Nucleus accumbens (tissue), 56 donors: ENCODE measurements at places on chromosomes 16 and 17.

DNA sequence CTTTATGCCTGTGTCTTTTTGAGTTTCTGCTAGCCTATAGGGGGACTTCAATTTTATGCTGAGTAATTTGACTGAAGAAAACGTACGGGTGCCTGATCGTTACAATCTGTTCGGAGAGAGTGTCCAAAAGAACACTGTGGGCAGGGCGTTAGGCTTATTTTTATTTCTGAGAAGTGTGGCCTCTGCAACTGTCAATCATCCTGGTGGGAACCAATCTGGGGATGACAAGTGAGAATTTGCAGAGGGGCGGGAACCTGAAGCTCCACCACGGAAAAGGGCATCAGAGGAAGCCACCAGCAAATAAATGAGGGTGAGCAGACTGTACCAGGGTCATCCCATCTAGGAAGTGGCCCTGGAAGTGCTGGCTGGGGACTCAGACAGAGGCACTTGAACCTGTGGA lies 12.0 kb upstream of the CDYL2 start:
- DNase-seq, result no peak

DNA sequence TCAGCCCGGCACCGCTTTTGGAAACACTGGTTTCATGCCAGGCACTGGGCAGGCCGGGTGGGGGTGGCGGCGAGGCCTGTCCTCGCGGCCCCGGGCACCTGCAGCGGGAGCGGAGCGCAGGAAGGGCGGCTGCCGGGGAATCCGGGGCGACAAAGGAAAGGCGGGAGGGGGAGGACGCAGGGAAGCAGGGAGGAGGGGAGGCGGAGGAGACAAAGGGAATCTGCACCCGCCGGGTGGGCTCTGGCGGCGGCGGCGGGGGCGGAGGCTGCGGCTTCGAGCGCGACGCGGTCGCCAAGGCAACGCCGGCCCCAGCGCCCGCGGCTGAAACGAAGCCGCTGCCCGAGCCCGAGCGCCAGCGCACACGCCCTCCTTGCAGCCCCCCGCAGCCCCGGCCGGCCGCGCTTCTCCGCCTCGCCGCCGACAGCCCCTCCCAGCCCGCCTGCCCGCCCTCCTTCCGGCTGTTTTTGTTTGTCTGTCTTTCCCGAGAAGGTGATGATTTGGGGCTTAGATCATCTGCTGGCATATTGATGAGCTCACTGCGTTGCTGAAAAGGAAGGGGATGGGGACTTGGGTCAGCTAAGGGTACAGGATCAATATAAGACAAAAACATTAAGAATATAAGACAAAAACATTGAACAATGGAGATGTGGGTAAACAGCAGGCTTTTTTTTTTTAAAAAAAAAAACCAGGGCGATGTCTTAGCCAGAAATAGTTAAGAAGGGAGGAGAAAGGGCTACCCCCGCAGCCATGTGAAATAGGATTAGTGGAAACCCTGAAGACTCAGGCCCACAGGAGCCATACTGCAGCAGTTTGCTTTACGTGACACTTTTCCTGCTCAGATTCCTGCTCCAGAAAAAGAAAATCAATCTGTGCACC lies 32.7 kb downstream of the CDK5R1 start:
- no peak for DNase-seq

DNA sequence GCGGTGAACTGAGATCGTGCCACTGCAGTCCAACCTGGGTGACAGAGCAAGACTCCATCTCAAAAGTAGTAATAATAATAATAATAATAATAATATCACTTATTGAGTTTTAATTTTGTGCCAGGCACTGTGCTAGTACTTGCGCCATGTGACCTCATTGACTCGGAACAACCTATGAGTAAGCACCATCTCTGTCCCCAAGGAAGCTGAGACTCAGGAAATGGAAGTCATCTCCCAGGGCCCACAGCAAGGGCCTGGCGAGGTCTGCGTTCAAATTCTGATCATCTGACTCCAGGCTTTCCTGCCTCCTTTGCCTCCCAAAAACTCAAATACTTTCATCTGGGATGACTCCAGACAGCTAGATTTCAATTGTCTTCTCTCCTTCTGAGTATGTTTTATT lies 162.9 kb downstream of the SEC14L1 start:
- DNase-seq, result no peak

- no peak for DNase-seq
These were observed 2.9 kb upstream of the WIPI1 start for GRCh38 chr17:68460146-68460545.

- no peak for DNase-seq
These were observed 14.6 kb upstream of the DHRS13 start for GRCh38 chr17:28917465-28917864.

GRCh38 chr17:37829592-37830123 lies 84.8 kb upstream of the HNF1B start:
- DNase-seq, result no peak

DNA sequence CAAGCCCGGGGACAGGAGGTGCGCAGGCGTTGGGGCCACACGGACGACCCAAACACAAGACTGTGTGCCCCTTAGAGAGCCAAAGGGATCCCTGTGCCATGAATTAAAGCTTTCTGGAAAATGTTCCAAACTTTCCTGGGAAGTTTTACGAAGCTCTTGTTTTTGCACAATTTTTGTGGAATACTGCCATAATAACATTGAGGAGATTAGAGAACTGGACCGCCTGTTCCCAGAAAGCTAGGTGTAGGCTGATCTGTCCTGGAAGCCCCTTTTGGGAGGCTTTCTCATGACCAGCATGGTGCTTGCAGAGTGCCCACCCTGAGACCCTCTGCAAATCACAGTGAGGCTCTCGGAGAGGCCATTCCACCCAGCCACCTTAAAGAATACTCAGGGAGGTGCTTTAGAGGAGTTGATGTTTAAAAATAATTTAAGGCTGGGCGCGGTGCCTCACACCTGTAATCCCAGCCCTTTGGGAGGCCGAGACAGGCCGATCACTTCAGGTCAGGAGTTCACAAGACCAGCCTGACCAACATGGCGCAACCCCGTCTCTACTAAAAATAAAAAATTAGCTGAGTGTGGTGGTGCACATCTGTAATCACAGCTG lies 1.1 kb downstream of the KDM8 start:
- DNase-seq, result no peak

DNA sequence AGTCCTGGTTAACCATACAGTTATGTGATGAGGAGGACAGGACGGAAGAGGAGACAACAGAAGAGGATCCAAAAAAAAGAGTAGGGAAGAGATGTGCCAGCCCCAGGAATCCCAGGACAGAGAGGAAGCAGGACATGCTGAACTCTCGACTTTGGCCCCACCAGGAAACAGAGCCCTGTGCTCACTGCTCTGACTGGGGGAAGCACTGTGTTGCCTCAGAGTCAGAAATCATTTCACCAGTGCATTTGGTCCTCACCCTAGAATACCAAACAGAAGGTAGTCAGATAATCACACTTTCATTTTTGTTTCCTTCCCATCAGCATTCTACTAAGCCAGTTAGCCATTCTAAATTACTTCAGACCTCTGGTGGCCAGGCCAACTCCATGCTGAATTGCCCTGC lies 421.0 kb upstream of the CDH5 start:
- DNase-seq, result no peak

DNA sequence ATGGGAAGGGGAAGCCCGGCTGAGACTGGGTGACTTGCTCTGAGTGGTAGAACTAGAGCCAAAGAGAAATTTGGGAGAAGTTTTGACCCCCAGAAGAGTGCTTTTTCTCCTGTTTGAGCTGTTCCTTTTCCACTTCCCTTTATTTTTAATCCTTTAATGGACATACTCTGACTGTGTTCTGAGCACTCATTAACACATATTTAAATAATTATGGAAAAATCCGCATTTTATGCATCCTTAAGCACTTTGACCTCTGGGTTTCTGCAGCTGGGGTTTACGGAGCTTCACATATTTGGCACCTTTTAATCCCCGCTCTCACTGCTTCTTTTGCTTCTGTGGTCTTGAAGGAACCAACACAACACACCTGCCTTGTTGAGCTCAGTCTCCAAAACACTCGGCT lies 114.7 kb downstream of the FOXL1 start:
- no peak for DNase-seq

DNA sequence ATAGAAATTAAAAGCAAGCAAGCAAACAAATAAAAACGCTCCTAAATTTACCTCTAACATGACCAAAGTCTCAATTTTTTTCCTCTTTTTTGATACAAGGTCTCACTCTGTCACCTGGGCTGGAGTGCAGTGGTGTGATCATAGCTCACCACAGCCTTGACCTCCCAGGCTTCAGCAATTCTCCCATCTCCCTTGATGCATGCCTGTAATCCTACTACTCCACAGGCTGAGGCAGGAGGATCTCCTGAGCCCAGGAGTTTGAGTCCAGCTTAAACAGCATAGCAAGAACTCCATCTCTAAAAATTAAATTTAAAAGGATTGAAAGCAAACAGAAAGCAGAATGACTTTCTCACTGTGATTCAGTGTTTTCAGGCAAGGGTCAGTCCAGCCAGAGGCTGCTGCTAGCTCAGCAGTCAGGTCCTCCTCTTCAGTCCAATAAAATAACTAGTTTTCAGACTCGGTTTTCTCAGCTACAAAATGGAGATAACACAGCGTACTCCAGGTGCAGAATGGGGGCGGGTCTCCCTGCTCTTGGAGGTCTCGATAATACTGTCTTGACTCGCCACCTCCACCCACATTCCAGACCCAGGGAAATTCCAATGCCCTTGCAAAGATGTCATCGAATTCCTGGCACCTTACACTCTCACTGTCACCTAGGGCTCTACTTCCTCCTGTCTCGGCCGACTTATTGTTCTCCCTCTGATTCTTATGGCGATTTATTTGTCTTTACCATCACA lies 20.7 kb upstream of the MRTFB start:
- DNase-seq, result no peak

DNA sequence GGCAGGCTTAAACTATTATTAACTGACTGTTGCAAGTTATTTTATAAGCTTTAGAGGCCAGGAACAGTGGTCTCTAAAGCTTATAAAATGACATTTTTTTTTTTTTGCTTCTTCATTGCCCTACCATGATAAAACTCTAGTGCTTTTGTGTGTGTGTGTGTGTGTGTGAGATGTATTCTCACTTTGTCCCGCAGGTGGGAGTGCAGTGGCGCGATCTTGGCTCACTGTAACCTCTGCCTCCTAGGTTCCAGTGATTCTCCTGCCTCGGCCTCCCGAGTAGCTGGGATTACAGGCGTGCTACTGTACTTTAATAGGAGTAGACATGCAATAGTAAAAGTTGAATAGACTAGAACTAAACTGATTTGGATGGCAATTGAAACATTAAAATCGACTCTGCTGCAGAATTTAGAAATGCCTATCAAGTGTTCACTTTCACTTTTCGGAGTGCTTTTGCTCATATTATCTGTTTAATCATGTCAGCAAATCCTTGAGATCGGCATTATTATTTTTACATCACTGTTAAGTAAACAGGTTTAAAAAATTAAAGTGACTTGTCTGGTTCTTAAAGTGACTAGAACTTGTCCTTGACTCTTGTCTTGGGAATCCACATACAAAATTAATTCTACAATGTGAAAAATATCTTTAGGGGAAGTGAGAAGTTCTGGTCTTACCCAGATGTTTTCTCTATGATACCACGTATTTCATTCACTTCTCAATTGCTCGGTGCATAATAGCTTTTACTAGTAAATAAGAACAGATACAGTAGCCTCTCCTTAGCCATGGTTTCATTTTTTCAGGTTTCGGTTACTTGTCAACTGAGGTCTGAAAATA lies 8.4 kb upstream of the PCTP start:
- DNase-seq, result no peak

GRCh38 chr17:82664701-82665182 lies 16.5 kb upstream of the WDR45B start:
- no peak for DNase-seq

GRCh38 chr17:19372439-19372838 lies 5.9 kb upstream of the MAPK7 start:
- no peak for DNase-seq

DNA sequence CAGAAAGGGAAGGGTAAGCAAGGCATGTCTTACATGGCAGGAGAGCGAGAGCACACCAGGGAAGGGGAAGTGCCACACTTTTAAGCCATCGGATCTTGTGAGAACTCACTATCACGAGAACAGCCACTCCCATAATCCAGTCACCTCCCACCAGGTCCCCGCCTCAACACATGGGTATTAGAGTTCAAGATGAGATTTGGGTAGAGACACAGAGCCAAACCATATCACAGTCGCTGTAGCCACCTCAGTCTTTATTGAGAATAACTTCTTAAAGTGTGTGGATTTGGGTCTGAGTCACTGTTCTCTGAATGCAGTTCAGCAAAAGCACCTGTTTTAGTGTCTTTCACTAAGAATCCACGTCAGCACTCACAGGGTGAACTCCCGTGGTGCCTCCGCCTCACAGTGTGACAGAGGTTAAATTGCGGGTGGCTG lies 195.2 kb upstream of the CHMP6 start:
- no peak for DNase-seq

DNA sequence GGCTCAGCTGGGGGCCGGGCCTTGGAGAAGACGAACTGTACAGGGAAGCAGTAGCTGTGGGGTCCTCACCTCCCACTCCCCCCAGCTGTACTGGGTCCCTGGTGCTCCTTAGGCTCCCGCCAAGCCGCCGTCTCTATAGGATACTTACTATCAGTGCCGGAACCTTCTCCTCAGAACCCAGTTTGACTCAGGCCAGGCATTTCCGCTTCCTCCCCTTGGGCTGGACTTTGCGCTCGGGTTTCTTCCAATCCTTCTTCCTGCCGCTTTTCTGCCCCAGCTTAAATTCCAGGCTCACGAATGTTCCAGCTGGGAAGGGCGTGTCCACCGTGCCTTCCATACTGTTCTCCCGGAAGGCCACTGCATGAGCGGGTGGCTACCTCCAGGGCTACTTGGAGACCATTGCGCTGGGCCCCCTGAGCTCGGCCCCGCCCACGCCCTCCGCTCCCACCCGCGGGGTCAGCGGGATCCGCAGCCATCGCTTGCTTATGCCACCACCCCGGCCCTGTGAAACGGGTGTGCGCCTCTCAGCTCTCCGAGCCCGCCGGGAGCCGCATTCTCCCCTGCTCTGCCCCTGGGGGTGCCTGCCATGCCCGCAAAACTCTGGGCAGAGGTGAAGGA lies 1795.9 kb downstream of the TP53TG3F start:
- DNase-seq, result no peak

DNA sequence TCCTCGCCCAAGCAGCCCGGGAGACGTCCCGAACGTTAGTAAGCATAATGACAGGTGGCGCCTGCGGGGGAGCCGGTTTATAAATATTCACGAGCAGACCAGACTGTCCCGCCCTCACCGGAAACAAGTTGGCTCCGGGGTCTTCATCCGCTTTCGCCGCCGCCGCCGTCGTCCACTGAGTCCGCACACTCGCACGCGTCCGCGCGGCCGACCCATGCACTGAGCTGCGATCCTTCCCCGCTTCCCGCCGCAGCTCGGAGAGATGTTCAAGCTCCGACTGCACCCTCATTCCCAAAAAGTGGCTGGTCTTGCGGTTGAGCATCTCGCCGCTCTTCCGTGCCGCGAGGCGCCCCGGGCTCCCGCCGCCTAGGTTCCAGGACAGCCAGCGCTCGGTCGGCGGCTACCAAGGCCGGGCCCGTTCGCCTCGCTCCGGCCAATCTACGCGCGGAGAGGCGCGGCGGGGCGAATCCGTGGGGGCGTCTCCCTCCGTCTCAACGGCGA lies 385 bp downstream of the CFAP119 start:
- no peak for DNase-seq

DNA sequence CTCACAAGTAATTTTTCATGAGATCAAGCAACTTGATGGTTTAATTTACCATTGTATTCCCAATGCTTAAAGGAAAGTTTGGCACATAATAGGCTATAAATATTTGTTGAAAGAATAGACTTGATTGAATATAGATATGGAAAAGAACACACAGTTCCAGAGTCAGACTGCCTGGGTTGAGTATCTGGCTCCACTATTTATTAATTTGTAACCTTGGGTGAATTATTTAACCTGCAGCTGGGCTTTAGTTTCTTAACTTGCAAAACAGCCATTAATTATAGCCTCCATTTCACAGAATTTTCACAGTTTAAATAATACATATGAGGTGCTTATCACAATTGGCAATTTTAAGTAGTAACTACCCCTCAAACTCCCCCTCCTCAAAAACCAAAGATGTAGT lies 73.6 kb downstream of the NCOR1 start:
- no peak for DNase-seq
